ENCODE measurements at places on chromosomes 6 and 20. TPM values are rescaled to one million over a fixed set of nuclear protein-coding genes. Genes with fewer than 3 reads are reported as not detected.
A peak's percentile ranks its signal among the peaks of the same experiment; 100 is the strongest.

The HACE1 gene
- 6.3 TPM for total RNA-seq

The DNMT3B gene
- total RNA-seq = not detected

- DNase-seq = no peak
- H3K27me3 ChIP-seq = no peaks in the 10 kb centered on the region
- no peak overlapping the region for H3K4me3 ChIP-seq
- H3K36me3 ChIP-seq = no peaks in the 10 kb centered on the region
- peak overlapping the region; percentile 51 for H3K27ac ChIP-seq
These were observed 6.6 kb downstream of the TRAM2 start for GRCh38 chr6:52570291-52570700.

The HNF4A gene
- total RNA-seq = 0.46 TPM

- no peaks in the 10 kb centered on the region for H3K36me3 ChIP-seq
- no peak overlapping the region for H3K4me3 ChIP-seq
- no peaks in the 10 kb centered on the region for H3K27me3 ChIP-seq
- no peaks in the 10 kb centered on the region for H3K4me1 ChIP-seq
- no peak overlapping the region for H3K27ac ChIP-seq
These were observed 101.8 kb downstream of the KLHL32 start for GRCh38 chr6:97026298-97026697.

The PPP1R16B gene
- 7.4 TPM for total RNA-seq

The LY6G5B gene
- 6.7 TPM for total RNA-seq

GRCh38 chr6:138032571-138032970 lies 74.6 kb downstream of the PERP start:
- no peak overlapping the region for H3K4me3 ChIP-seq
- H3K27me3 ChIP-seq = no peaks in the 10 kb centered on the region
- H3K27ac ChIP-seq = no peak overlapping the region

DNA sequence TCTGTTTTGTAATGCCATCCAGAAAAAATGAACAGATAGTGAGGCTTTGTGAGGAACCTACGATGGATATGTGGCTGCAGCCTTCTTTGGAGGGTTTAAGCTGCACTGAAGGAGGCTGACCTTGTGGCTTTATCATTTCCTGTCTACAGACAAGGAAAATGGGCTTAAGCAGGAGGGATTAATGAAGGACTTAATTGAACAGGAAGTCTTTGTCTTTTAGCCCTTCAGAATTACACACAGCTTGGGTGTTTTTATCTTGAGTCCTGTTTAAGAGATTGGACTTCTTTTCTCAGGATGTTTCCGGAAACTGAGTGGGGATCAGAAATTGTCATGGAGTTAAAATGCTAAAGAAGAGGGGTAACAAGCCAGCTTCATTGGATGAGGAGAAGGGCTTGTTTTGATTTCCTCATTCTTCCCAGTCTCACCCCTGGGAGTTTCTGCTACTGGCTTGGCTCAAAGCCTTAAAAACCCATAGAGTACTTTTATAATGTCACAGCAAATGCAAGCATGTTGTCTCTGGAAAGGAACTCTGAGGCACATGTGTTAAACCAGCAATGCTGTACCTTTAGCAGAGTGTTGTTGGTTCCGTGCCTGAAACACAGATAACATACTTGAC lies 193.6 kb downstream of the JARID2 start:
- H3K27ac ChIP-seq = no peak overlapping the region
- no peak overlapping the region for H3K4me3 ChIP-seq
- no peak for DNase-seq
- H3K4me1 ChIP-seq = peaks cover 44% of the 10 kb centered on the region
- H3K36me3 ChIP-seq = no peaks in the 10 kb centered on the region

GRCh38 chr6:53347921-53348370 lies 804 bp downstream of the ELOVL5 start:
- peaks cover 8% of the 10 kb centered on the region for H3K4me1 ChIP-seq
- H3K36me3 ChIP-seq = no peaks in the 10 kb centered on the region
- H3K4me3 ChIP-seq = peak overlapping the region; percentile 76
- peak; percentile 94 for DNase-seq
- H3K27ac ChIP-seq = peak overlapping the region; percentile 99

DNA sequence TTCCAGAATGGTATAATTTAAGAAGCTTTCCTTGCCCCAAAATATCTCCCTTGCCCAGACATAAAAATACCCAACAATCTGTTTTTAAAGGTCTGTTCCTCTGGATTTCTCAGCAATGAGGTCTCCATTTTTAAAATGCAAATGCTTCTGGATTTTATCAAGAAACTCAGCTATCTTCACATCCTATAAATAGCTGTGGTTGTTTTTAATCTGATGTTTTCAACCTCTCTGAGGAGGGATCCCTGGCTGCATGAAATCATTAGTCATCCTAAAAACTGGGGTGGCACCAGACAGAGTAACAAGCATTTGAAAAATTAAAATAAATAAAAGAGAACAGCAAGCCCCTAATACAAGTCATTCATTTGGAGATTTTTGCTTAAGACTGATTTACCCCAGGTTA lies 168.5 kb upstream of the ID4 start:
- no peak overlapping the region for H3K4me3 ChIP-seq
- H3K27me3 ChIP-seq = no peaks in the 10 kb centered on the region
